ENCODE measurements at places on chromosomes 6 and 20.

DNA sequence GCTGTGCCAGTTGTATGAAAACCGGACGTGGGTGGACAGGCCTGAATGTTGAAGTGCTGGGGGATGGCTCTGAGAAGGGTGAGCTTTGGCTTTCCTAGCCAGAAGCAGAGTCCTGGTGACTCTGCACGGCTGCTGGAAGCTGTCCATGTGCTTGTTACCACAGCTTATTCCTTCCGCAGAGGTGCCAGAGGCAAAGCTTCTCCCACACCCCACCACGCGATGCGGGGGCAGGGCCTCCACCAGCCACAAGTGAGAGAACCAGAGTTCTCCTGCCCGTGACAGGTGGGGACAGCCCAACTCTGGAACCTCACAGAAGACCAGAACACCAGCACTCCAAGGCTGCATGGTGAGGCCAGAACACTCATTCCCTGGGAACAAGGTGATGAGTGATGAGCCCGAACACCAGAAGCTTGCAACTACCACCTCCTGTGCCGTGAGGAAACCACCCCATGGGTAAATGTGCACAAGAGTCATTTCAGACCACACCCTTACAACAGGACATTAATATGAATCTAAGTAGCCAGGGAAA lies 36.7 kb downstream of the JAG1 start:
- no peaks in the 10 kb centered on the region for H3K36me3 ChIP-seq
- no peaks in the 10 kb centered on the region for H3K27me3 ChIP-seq
- H3K27ac ChIP-seq, result no peak overlapping the region
- DNase-seq, result no peak

DNA sequence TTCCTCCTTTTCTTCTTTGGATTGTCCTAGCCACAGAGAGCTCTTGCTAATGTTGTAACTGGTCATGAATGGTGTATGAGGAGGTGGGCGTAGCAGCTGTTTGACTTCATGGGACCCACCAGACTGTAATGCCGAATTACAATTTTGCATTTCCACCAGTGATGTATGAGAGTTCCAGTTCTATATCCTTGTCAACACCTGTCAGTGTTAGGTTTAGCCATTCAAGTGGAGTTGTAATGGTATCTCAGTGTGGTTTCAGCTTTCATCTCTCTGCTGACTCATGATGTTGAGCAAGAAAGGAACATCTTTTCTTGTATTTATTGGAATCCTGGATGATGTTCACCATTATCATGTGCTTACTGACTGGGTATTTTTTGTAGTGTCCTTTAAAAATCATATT lies 5.1 kb downstream of the IGF2R start:
- no peak overlapping the region for H3K4me3 ChIP-seq
- no peaks in the 10 kb centered on the region for H3K27me3 ChIP-seq
- DNase-seq, result peak; percentile 32
- peaks cover 67% of the 10 kb centered on the region for H3K4me1 ChIP-seq
- H3K36me3 ChIP-seq, result no peaks in the 10 kb centered on the region

DNA sequence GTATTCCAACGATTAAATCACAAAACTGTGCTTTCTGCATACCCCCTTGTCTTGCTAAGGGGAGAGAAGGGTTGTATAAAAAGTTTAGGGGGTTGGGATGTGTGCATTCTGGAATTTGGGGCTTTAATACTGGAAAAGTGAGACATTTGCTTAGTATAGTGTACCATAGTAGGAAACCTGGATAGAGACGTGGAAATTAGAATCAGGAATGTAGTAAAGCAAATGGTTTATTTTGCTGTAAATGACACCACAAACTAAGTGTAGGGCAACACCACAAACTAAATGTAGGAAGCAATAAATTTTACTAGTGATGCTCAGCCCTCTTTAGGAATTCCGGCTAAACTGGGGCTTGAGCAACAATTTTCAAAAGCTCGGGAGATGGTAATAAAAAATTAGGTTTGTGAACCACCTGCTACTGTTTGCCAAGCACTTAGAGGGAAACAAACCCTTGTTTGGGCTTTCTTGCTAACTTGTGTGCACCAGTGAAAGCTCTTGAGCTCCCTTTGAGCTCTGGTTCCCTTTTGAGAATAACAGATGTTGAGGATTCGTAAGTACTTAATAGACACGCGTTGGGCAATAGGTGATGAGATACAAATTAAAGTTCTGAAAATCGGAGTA lies 13.8 kb downstream of the BRD2 start:
- peaks cover 49% of the 10 kb centered on the region for H3K36me3 ChIP-seq
- no peaks in the 10 kb centered on the region for H3K27me3 ChIP-seq
- DNase-seq, result no peak

DNA sequence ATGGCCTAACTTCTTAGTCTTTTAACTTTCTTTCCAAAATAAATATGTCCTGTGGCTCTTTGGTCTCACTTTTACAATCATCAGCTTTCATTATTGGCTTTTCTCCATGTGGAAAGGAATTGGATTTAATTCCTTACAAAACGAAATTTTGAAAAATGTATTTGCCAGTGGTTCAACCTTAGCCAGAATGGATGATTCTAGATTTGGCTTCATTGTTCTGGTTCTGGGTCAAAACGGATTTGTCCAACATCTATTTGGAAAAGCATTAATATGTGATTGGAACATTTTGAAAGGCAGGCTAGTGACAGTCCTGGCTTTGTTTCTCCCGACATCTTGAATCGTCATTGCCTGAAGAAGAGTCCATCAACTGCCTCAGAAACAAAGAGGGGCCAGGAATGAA lies 59.2 kb downstream of the TENT5A start:
- no peak overlapping the region for H3K27ac ChIP-seq
- H3K27me3 ChIP-seq, result no peaks in the 10 kb centered on the region
- no peak overlapping the region for H3K4me3 ChIP-seq
- no peak for DNase-seq

- H3K27me3 ChIP-seq, result no peaks in the 10 kb centered on the region
- H3K36me3 ChIP-seq, result no peaks in the 10 kb centered on the region
- H3K4me1 ChIP-seq, result peaks cover 4% of the 10 kb centered on the region
- H3K27ac ChIP-seq, result no peak overlapping the region
- DNase-seq, result no peak
- H3K4me3 ChIP-seq, result no peak overlapping the region
Observed at GRCh38 chr20:20772497-20773085, 60.1 kb upstream of the RALGAPA2 start.

DNA sequence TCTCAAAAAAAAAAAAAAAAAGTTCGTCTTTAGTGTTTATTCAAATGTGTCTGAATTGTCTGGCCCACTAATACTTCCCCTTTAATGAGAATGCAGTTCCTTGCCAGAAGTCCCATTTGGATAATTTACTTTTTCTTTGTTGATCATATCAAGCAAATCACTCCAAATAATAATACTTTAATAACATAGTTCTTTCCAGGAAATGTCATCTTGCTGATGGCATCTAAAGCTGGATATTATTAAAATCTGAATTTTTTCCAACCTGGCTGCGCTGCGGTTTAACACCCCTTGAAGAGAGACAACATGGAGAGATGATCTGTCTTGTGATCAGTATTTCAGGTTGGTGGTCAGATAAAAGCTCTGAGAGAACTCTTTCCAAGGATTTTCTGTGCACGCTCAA lies 111.2 kb upstream of the CNKSR3 start:
- DNase-seq, result no peak
- H3K27me3 ChIP-seq, result no peaks in the 10 kb centered on the region
- no peak overlapping the region for H3K4me3 ChIP-seq
- no peak overlapping the region for H3K27ac ChIP-seq
- H3K36me3 ChIP-seq, result no peaks in the 10 kb centered on the region
- H3K4me1 ChIP-seq, result no peaks in the 10 kb centered on the region

DNA sequence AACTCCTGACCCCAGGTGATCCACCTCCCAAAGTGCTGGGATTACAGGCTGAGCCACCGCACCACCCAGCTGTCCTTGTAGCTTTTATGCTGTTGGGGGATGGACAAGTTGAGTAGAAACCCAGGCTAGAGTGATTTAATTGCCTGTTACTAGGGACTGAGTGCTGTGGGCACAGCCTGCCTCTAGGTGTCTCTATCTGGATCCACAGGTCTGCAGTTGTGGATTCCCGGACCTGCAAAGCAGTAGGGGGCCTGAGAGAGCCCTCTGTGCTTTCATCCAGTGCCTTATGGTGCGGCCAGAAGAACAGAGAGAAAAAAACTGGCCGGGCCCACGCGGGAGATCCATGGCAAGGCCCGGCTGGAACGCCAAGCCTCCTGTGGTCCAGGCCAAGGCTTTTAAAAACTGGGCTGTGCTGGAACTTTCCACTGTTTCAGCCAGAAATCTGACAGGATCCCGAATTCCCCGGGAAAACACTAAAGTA lies 5.2 kb downstream of the SIRPA start:
- H3K36me3 ChIP-seq, result no peaks in the 10 kb centered on the region
- DNase-seq, result no peak
- H3K4me3 ChIP-seq, result no peak overlapping the region
- no peak overlapping the region for H3K27ac ChIP-seq
- H3K27me3 ChIP-seq, result peaks cover 6% of the 10 kb centered on the region

DNA sequence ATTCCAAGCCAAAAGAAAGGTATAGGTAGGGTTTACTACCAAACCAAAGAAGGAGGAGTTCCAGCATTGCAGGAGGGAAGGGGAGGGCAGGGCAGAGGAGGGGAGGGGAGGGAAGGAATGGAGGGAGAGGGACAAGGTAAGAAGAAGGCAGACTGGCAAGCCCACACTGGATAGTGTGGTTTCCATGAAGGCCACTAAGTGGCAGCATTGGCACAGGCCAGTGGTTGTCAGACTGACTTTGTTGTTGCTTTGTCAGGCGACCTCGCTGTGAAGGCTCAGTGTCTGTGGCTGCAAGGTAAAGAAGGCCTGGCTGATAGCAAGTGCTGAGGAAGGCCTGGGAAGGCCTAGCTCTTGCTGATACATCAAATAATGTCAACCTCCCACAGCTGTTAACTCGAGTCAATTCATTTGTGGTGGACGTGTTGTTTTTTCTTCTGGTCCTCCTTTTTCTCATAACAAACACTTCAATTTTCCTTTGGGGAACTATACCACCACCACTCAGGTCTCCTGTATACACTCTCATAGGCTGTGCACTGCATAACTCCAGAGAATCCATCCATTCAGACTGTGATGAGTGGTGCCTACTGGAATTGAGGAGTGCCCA lies 7.7 kb upstream of the ZNF334 start:
- no peaks in the 10 kb centered on the region for H3K27me3 ChIP-seq
- H3K4me3 ChIP-seq, result no peak overlapping the region
- DNase-seq, result peak; percentile 26
- H3K4me1 ChIP-seq, result no peaks in the 10 kb centered on the region
- H3K36me3 ChIP-seq, result no peaks in the 10 kb centered on the region
- H3K27ac ChIP-seq, result no peak overlapping the region

Data from natural killer cell (primary cell).